ENCODE measurements at places on chromosomes 3 and 15.
A peak's percentile ranks its signal among the peaks of the same experiment; 100 is the strongest.

GRCh38 chr3:48739955-48740823, 23.2 kb upstream of the IP6K2 start:
- DNase-seq, result no peak

DNA sequence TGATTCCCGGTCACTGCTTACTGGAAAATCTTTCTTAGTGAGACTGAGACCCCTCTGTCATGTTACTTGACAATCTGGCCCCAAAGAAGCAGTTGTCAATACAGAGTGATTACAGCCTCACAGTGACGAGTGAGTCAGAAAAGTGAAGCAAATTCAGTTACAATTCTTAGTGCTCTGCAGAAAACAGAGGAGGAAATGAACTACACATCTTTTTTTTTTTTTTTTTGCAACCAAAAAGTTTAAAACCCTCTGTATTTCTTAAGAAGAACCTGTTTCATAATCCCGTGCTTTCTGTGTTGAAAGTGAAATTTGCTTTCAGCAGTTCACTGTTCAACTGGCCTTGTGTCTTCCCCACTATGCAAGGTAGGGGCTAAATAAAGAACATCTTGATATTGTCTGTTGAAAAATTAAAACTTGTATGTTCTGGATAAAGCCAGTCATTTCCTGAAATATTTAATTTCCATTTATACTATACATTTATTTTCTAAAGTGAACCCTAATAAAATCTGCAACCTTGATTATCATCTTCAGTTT, 1.9 kb downstream of the AQP9 start:
- no peak for DNase-seq

DNA sequence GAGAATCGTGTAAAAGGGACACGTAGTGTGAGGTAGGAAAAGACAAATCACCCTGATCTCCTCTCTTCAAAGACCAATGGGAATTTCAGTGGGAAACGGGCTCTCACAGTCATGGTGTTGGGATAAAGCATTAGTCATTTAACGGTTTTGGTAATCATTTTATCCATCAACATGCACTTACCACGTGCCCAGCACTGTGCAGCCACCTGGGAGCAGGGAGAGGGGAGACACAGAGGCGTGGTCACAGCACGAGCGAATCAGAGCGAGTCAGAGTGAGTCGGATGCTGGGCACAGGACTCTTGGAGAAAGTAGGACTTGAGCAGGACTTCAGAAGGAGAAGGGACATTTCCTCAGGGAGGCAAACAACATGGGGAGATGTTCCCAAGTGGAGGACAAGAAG, 130.8 kb downstream of the MINAR1 start:
- no peak for DNase-seq

GRCh38 chr15:86327230-86327865, 247.7 kb downstream of the AGBL1 start:
- peak; percentile 45 for DNase-seq

DNA sequence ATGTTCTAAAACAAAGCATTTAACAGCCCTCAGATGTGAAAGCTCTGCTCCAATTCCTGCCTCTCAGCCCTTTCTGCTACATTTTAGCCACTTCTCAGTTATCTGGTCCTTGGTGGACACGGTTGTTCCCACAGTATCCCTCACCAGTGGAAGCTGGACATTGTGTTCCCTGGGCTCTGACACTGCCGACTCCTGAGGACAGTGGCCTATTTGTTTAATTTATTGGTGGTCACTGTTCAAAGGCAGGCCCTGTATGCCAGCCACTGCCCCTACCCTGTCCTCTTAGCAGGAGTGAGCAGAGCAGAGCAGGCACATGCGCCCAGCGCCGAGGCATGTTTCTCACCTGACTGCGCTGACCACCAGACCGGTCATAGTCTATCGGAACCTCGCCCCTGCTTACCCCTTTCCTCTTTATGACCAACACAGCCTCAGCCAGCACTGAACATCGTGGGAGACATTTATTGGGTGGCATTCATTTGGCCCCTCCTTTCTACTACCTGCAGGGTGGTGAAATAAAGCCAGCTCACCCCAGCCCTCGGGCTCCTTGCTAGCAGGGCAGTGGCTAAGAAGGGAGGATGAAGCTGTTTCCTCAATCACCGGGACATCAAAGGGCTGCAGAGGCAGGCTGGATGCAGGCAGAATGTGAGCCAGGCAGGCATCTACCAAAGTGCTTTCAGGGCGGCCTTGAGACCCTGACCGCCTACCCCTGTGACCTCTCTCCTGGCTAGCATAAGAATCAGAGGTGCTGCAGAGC, 54.3 kb upstream of the HACD2 start:
- DNase-seq, result no peak

DNA sequence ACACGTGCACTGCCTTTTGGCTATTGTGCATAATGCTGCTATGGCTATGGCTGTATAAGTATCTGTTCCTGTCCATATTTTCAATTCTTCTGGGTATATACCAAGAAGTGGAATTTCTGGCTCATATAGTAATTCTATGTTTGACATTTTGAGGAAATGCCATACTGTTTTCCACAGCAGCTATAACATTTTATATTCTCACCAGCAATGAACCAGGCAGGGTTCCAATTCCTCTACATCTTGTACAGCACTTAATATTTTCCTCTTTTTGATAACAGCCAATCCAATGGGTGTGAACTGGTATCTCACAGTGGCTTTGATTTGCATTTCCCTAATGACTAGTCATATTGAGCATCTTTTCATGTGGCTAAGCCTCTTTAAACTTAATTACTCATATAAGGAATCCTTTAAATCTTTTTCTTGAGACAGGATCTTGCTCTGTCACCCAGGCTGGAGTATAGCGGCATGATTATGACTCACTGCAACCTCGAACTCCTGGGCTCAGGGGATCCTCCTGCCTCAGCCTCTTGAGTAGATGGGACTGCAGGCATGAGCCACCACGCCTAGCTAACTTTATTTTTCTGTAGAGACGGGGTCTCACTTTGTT, 38.1 kb upstream of the IGDCC4 start:
- DNase-seq, result no peak

DNA sequence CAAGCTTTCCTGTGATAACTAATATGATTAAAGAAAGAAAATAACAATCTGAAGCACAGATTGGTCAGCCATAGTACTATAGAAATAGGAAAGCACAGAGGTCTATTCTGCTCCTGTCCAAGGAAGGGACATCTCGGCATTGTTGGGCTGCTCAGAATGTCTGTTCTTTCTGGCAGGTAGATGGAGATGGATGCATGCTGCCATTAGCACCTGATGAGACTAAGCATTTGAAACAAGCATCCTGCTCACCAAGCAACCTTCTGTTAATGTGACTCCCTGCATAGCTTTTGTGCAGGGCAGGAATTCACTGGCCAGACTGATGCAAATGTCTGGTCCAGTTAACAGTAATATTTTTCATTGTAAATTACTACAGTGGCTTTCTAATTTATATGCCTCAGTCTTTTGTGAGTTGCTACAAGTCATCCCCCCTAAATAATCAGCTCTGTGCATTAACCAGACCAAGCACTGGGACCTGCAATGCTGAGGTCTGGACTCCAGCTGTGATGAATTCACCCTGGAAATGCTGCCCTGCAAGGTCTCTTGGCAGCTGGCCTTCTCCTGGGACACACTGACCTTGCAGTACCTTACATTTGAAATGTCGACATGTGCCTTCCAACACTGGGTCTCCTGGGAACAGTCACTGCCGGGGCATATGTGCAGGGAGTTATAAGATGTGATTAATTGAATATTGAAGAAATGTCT, 1123.7 kb downstream of the IGSF11 start:
- no peak for DNase-seq

DNA sequence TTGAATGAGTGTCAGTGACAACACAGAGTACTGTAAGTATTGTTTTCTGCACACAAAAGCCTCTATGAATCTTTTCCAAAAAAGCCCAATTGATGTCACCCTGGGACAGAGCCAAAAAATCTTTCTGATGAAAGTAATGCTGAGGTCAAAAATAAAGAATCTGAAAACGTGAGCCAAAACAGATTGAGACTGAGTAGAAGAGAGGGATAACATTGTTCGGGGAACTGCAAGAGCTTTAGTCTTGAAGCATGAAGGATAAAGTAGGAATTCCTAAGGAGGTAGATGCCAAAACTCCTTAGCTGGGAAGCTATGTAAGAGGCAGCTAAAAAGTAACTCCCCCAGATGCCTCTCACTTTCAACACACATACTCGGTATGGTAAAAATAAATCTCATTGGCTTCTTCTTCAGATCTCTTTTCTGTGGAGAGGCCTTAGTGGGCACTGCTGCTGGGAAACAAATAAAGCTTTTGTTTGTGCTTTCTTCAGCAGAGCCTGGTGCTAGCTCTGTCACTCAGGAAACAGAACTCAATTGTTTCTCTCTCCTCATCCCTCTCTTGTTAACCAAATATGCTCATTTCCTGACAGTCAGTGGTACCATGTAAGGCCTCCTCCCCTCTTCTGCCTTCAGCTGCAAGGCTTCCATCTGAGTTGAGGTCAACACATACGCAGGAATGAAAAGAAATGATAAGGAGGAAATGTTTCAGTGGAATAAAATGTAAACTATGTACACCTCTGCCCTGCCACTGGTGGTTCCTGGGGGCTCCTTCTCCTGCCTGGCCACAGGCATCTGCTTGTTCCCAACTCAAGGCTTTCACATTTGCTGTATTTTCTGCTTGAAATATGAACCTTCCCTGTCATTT, 58.1 kb downstream of the CD200 start:
- DNase-seq, result no peak

DNA sequence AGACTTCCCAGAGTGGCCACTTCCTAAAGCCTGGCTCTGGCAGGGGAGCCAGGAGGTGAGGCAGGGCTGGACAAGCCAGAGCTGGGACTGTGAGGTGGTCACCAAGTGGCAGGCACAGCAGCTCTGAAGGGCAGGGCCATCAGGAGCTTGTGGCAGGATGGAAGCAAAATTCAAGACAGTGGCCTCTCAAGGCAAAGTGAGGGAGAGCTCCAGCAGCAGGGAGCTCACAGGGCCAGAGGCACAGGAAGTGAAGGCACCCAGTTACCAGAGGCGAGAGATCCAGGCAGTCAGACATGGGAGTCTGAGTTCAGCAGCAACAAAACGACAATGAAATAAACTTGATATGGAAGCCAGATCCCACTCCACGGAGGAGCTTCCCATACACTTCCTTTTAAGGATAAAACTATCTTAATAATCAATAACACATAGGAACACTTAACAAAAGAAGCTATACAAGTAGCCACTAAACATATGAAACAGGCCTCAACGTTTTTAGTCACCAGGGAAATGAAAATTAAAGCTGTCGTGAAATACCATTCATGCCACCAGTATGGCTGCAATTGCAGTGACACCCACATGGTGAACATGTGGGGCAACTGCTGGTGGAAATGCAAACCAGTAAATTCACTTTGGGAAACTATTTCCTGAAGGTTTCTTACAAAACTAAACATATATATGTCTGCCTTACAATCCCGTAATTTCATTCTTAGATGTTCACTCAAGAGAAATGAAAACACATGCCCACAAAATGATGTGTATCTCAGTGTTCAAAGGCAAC, 35.4 kb upstream of the TMEM158 start:
- DNase-seq, result no peak

- no peak for DNase-seq
These were observed 5.7 kb downstream of the KBTBD12 start for GRCh38 chr3:127920738-127921137.

- DNase-seq, result no peak
These were observed 334.8 kb downstream of the ERC2 start for GRCh38 chr3:56133423-56133822.

DNA sequence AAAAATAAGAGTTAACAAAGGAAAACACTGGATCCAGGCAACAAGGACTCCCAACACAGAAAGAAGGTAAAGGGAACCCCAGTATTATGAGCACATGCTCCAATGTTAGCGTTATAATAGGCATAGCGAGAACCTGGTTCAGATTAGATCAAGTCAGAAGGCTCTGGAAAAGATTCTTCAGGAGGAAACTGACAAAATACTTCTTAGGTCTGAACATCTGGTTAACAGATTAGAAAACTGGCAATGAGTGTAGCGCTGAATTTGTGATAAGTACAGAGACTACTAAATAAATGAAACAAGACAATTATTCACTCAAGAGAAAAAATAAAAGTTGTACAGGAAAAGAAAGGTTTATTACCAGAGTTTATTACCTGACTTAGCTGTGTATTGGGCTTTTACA, 146.1 kb downstream of the DPH6 start:
- no peak for DNase-seq

- no peak for DNase-seq
These were observed 16.6 kb downstream of the EIF4E3 start for GRCh38 chr3:71708476-71709105.

GRCh38 chr15:61649046-61649445, 411.2 kb downstream of the VPS13C start:
- DNase-seq, result no peak

DNA sequence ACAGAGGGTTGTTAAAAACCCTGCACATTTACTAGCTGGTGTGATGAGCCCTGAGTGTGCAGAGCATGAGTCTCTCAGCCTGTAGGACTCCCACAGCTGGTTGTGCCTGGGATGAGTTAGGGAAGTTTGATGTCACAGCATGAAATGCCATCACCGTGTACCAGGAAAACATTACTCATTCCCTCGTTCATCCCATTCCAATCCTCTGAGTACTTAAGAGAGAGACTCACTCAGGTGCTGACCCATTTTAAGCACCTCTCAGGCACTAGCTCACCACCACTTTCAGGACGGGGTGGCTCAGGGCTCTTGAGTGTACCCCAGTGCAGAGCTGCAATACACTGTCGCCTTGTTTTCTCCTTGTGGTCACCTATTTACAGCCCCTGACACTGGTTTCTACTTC, 18.7 kb downstream of the MGLL start:
- DNase-seq, result no peak

- DNase-seq, result no peak
These were observed 1501.6 kb downstream of the OTOL1 start for GRCh38 chr3:162998205-162998604.

DNA sequence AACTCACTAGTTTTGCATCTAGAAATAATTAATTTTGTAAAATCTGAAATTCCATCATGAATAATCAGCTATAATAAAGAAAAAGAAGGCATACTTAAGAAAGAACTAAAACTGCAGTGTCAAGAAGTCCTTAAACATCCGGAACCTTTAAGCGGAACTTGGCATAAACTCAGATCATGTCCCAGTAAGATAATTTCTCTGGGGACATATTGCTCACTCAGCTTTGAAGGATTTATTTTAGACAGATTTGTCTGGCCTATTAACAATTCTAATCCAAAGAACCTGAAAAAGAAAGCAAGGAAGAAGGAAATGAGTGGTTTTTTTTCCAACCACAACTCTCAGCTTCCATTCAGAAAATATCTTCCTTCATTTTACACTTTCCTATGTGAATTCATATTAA, 850.3 kb downstream of the ROBO1 start:
- DNase-seq, result no peak

- no peak for DNase-seq
These were observed 202.5 kb downstream of the SATB1 start for GRCh38 chr3:18222686-18223085.

GRCh38 chr15:80052597-80053304, 6.7 kb upstream of the ZFAND6 start:
- no peak for DNase-seq

- DNase-seq, result no peak
These were observed 178.1 kb downstream of the LPP start for GRCh38 chr3:188332085-188332484.

- no peak for DNase-seq
These were observed 53.5 kb downstream of the TLNRD1 start for GRCh38 chr15:81054236-81054635.

- no peak for DNase-seq
These were observed 11.2 kb upstream of the CPB1 start for GRCh38 chr3:148816427-148816826.

- DNase-seq, result no peak
These were observed 257.6 kb upstream of the STT3B start for GRCh38 chr3:31275038-31275572.

All from NCI-H1694 treated with DMSO at 0.1 percent for 48 hours (cell line).